ENCODE measurements at places on chromosomes 6 and 20. TPM values are rescaled to one million over a fixed set of nuclear protein-coding genes. Genes with fewer than 3 reads are reported as not detected.

Gene MYLK4
- total RNA-seq: 9.4 TPM

Gene PTPN1
- 35.4 TPM for total RNA-seq

Gene MDN1
- total RNA-seq: 25.8 TPM

Gene SIM1
- 29.7 TPM for total RNA-seq

Gene KIF25
- not detected for total RNA-seq

Data from myocyte (in vitro differentiated cells).